Large intestine (tissue), 12 donors: ENCODE measurements at places on chromosomes 12 and 14. TPM values are rescaled to one million over a fixed set of nuclear protein-coding genes. Genes with fewer than 3 reads are reported as not detected.

DNA sequence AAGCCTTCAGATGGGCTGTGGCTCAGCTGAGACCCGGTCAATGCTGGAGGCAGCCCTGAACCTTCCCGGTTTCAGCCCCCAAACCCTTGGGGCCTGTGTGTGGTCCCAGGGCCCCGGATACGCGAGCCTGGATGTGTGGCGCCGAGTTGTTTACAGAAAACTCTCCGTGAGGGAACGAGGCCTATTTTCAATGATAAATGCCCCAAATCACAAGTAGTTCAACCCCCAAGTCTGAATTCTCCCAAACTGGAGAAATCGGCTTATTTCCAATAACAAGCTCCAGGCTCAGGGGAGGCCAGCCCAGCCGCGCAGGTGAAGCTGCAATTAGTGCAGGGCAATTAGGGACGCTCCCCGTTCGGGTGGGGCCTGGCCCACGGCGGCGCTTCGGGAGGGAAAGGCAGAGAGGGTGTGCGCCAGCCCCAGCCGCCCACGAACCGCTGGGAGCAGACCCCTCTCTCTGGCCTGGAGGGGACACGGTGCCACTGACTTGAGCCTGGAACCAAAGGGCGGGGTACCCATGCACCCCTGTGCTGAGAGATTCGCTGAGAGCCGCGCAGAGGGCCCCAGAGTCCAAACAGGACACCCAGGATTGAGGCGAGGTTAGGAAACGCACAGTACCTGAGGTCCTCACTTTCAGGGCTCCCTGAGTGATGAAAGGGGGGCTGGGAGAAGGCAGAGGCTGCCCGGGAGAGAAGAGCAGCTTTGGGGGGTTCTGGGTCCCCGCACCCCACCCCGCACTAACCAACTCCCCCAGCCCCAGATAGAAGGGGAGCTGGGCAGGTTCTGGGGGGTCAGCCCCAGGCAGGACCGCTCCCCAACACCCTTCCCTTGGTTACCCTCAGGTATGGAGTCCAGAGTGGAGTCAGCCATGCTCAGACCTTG lies 14.2 kb upstream of the ANKRD9 start:
- peak; percentile 66 for DNase-seq

- DNase-seq, result no peak
Measured at GRCh38 chr14:57686304-57686703, 179.6 kb downstream of the SLC35F4 start.

The CIROP gene
- polyA plus RNA-seq, result 0.01 TPM

- no peak for DNase-seq
Measured at GRCh38 chr12:99154983-99155336, 492.6 kb upstream of the GARIN6 start.

GRCh38 chr12:102948941-102949352 lies 8.5 kb upstream of the ASCL1 start:
- DNase-seq, result no peak
